ENCODE measurements at places on chromosomes 12 and 14. TPM values are rescaled to one million over a fixed set of nuclear protein-coding genes. Genes with fewer than 3 reads are reported as not detected.

DNA sequence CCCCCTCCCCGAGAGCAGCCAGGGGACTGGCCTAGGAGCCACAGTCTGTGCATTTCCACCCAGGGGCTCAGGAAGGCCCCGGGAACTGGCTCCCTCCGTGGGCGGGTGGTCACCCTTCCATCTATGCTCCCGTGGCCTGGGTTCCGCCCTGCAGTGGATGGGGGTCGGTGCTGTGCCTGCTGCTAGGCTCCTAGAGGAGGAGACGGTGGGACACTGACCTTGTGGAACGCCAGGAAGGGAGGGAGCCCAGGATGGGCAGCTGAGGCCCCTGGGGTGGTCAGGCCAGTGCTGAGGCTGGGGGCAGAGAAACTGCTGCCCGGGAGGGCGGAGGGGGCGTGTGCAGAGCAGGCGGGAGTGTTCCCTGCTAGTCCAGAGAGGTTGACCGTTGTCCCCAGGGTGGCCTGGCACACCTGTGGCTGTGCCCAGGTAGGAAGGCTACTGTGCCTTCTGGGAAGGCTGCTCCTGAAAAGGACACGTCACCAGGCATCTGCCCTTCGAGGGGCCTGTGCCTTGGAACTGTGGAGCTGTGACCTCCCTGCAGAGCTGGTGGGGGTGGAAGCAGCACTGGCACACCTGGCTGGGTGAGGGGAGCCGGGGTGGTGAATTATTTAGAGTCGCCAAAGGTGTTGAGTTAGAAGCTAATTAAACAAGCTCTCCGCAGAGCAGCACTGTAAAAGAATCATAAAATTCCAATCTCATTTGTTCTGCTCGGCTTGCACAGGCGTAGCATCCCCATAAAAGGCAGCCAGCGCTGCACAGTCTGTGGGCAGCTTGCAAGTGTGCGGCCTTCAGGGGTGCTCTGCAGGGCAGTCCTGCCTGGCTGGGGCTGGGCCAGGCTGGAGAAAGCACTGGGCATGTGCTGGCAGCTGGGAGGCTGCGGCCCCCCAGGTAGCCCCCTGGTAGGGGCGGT lies 145.1 kb downstream of the KIF26A start:
- no peaks in the 10 kb centered on the region for H3K4me1 ChIP-seq
- DNase-seq: no peak
- H3K27ac ChIP-seq: no peak overlapping the region
- no peaks in the 10 kb centered on the region for H3K27me3 ChIP-seq
- H3K36me3 ChIP-seq: no peaks in the 10 kb centered on the region

DNA sequence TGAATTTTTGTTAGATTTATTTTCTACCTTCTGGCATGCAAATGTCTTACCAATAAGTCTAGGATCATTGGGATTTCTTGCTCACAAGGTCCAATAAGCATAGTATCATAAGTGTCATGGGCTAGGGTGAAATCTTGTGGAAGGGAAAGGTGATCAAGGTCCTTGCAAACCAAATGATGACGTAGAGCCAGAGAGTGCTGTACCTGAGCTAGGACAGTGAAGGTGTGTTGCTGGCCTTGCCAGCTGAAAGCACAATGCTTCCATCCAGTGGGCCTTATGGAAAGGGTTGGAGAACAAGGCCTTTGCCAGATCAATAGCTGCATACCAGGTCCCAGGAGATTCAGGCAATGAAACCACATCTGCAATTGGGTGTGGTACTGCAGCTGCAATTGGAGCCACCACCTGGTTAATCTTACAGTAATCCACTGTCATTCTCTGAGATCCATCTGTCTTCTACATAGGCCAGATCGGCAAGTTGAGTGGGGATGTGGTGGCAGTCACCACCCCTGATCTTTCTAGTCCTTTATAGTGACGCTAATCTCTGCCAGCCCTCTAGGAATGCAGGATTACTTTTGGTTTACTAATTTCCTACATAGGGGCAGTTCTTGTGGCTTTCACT lies 208.9 kb upstream of the MYL2 start:
- H3K27me3 ChIP-seq: no peaks in the 10 kb centered on the region
- DNase-seq: no peak
- H3K4me3 ChIP-seq: no peak overlapping the region
- H3K36me3 ChIP-seq: no peaks in the 10 kb centered on the region
- no peak overlapping the region for H3K27ac ChIP-seq

DNA sequence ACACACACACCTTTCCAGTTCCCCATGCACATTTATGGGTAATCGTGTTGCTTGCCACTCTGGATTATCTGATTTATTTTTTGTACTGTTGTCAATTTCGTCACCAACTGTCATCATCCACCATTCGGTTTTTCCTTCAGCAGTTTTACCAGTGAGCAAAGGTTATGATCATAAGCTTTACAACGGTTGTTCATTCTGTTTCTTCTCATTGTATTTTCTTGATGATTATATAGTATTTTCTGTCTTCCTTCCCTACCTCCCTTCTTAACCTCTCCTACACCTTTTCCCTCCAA lies 680 bp downstream of the NECAP1 start:
- peaks cover 10% of the 10 kb centered on the region for H3K36me3 ChIP-seq
- no peak overlapping the region for H3K27ac ChIP-seq
- H3K27me3 ChIP-seq: no peaks in the 10 kb centered on the region
- H3K4me1 ChIP-seq: peaks cover 15% of the 10 kb centered on the region

DNA sequence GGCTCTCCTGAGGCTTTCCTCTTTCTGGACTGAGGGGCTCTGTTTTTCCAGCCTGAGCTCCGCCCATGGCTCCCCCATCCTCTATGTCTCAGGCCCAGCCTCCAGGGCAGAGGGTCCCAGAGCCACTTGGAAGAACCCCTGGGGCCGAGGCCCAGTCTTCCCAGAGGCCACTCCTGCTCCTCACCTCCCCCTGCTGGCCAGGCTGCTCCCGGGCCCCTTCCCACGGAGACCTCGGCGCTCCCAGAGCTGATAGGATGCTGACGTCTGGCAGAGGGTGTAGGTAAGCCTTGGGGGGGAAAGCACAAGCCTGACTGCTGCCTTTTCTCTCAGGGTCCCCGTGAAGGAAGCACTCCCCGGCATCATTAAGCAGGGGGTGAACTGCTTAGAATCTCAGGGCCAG lies 51.4 kb downstream of the ERH start:
- no peak overlapping the region for H3K27ac ChIP-seq
- H3K27me3 ChIP-seq: peaks cover 13% of the 10 kb centered on the region
- no peaks in the 10 kb centered on the region for H3K36me3 ChIP-seq
- peak; percentile 44 for DNase-seq
- no peak overlapping the region for H3K4me3 ChIP-seq

GRCh38 chr12:101694986-101695385 lies 2.5 kb upstream of the CHPT1 start:
- no peak overlapping the region for H3K4me3 ChIP-seq
- no peaks in the 10 kb centered on the region for H3K36me3 ChIP-seq
- no peak overlapping the region for H3K27ac ChIP-seq

DNA sequence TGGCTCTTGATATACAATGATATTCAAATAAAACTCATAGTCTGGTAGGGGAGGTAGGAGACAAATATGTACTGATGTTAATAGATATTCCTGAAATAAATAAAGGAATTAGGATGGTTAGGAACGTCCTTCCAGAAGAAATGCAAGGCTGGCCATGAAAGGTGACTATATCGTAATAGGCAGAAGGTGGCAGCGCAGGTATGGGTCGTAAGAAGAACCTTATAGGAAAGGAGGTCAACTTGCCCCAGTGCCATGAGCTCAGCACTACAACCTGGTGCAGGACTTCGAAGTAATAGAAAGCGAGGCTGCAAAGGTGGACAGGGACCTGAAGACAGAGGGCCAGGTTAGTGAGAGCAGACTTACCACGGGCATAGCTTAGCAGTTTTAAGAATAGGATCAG lies 55.3 kb upstream of the FGD4 start:
- H3K36me3 ChIP-seq: peaks cover 3% of the 10 kb centered on the region
- H3K27ac ChIP-seq: no peak overlapping the region
- DNase-seq: no peak
- H3K4me3 ChIP-seq: no peak overlapping the region

DNA sequence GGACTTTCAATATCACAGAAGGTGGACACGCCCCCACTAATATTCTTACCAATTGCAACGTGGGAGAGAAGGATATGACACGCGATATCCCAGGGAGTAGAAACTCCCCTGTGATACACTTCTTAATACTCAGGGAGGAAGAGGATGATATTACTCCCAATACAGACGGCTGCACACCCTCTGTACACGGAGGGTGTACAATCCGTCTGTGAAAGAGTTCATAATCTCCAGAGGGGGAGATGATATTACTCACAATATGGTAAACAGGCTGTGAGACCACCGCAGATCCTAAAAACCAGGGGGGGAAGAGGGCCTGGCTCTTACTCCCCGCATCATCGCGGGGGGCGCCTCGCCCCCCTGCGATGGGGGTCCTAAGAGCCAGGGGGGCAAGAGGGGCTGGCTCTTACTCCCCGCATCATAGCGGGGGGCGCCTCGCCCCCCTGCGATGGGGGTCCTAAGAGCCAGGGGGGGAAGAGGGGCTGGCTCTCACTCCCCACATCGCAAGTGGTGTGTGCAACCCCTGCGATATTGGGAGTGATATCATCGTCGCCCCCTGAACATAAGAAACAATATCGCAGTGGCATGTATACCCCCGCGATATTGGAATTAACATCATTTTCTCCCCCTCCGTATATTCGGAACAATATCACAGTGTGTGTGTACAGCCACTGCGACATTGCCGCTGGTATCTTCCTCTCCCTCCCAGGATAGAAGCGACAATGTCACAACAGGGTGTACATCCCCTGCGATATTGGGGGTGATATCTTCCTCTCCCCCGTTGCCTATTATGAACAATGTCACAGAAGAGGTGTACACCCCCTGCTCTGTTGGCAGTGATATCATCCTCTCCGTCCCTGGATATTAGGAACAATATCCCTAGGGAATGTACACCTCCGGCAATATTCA lies 8.9 kb upstream of the CLEC6A start:
- H3K4me1 ChIP-seq: no peaks in the 10 kb centered on the region
- H3K27ac ChIP-seq: no peak overlapping the region
- no peak for DNase-seq
- no peaks in the 10 kb centered on the region for H3K36me3 ChIP-seq

GRCh38 chr12:129002427-129002826 lies 149.1 kb downstream of the GLT1D1 start:
- no peak for DNase-seq
- H3K27me3 ChIP-seq: no peaks in the 10 kb centered on the region
- H3K36me3 ChIP-seq: no peaks in the 10 kb centered on the region
- no peak overlapping the region for H3K4me3 ChIP-seq
- H3K27ac ChIP-seq: no peak overlapping the region

GRCh38 chr12:92905811-92906554 lies 23.1 kb downstream of the EEA1 start:
- DNase-seq: no peak
- no peak overlapping the region for H3K27ac ChIP-seq
- H3K4me3 ChIP-seq: no peak overlapping the region
- H3K36me3 ChIP-seq: no peaks in the 10 kb centered on the region
- no peaks in the 10 kb centered on the region for H3K27me3 ChIP-seq
- H3K4me1 ChIP-seq: peaks cover 22% of the 10 kb centered on the region

- H3K27ac ChIP-seq: no peak overlapping the region
- H3K36me3 ChIP-seq: no peaks in the 10 kb centered on the region
- no peak for DNase-seq
Measured at GRCh38 chr12:58681730-58682129, 238.6 kb downstream of the LRIG3 start.

DNA sequence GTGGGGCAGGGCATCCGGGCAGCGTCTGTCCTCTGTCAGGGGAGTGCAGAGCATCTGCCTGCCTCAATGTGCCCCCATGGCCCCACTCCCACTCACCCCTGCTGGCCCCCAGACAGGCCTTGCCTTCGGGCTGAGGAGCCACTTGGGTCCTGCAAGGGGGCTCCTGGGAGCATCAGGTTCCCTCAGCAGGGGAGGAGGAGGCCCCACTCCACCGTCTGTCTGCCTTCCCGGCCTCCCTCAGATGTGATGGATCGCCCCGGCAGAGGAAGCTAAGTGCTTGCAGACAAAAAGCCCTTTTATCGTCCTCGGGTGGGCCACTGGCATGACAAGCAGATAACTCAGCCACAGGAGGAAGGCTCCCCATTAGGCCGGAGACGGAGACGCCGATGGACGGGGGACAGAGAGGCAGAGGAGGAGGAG lies 35.1 kb downstream of the NCOR2 start:
- no peak overlapping the region for H3K4me3 ChIP-seq
- peaks cover 24% of the 10 kb centered on the region for H3K36me3 ChIP-seq
- DNase-seq: no peak

DNA sequence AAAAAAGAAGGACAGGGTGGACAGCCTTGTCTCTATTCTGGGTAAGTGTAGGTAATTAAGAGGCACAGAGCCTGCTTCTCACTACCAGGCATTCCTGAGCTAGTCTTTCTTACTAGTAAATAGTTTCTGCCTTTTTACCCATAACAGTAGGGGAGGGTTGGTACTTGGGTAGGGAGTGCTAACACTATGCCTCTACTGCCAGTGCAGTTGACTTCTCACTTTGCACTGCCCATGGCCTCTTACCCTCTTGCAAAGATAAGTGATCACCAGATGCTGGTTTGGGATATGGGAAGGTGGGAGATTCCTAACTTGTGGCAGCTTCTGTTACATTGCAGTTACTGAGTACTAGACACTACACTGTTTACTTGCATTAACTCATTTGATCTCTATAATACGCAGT lies 11.6 kb downstream of the AHSA1 start:
- H3K4me3 ChIP-seq: no peak overlapping the region
- H3K36me3 ChIP-seq: peaks cover 58% of the 10 kb centered on the region
- no peak for DNase-seq
- no peak overlapping the region for H3K27ac ChIP-seq

GRCh38 chr12:26632756-26633155 lies 200.2 kb downstream of the ITPR2 start:
- peaks cover 12% of the 10 kb centered on the region for H3K36me3 ChIP-seq
- peaks cover 3% of the 10 kb centered on the region for H3K4me1 ChIP-seq
- H3K4me3 ChIP-seq: no peak overlapping the region
- DNase-seq: no peak

DNA sequence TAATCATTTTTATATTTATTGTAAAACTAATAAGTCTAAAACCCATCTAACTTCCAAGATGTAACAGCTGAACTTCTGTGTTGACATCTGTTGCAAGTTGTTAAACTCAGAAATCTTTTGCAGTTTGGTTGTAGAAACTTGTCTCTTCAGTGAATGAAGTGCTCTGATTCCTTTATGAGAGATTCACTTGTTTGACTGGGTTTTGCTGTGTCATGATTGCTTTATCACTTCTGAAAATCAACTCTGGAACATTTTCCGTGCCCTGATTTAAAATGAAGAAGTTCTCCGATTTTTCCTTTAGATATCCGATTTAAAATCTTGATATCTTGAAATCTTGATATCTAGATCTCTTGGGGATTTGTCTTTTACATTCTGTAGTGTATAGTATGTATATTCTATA lies 65.1 kb downstream of the DIP2B start:
- H3K27ac ChIP-seq: no peak overlapping the region
- H3K4me1 ChIP-seq: peaks cover 44% of the 10 kb centered on the region
- no peaks in the 10 kb centered on the region for H3K36me3 ChIP-seq
- no peaks in the 10 kb centered on the region for H3K27me3 ChIP-seq

GRCh38 chr12:18595412-18595811 lies 142.4 kb downstream of the PLCZ1 start:
- no peak overlapping the region for H3K4me3 ChIP-seq
- H3K27me3 ChIP-seq: no peaks in the 10 kb centered on the region
- no peak for DNase-seq
- H3K36me3 ChIP-seq: peaks cover 14% of the 10 kb centered on the region
- no peaks in the 10 kb centered on the region for H3K4me1 ChIP-seq

Gene P2RX7
- 2.2 TPM for total RNA-seq

Gene PIWIL1
- not detected for total RNA-seq

Gene KCNC2
- not detected for total RNA-seq

Gene FLVCR2
- 4.9 TPM for total RNA-seq

Gene LTBP2
- 5.8 TPM for total RNA-seq

Gene KRT4
- 8.0 TPM for total RNA-seq

Gene ALDH2
- 116 TPM for total RNA-seq

Gene CLEC1A
- total RNA-seq: 4.6 TPM

Gene GIT2
- total RNA-seq: 61.0 TPM

Gene CACNA1C
- 6.7 TPM for total RNA-seq

Gene LIMA1
- total RNA-seq: 139 TPM

Gene MYO1H
- total RNA-seq: not detected
